ENCODE measurements at places on chromosomes 2 and 18. TPM values are rescaled to one million over a fixed set of nuclear protein-coding genes. Genes with fewer than 3 reads are reported as not detected.

- no peak for ATAC-seq
Observed at GRCh38 chr2:33457556-33458247, 18.7 kb upstream of the RASGRP3 start.

DNA sequence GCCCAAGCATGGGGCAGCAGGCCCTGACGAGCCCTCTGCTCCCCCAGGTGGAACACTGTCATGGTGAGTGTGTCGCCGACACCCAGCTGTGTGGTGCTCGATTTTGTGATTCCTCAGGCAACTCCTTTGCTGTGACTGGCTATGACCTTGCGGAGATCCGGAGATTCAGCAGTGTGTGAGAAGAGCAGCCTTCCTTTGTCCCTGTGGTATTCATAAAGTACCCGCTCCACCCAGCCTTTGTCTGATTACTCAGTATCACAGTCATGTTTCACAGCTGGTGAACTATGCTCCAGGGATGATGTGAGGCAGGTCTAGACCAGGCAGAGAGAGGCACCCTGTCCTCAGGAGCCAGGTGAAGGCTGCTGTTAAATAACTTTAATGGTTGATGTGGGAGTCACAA, 4.0 kb downstream of the WDR54 start:
- peak; percentile 42 for ATAC-seq

- ATAC-seq = no peak
Observed at GRCh38 chr2:101688261-101688660, 9.2 kb upstream of the MAP4K4 start.

The DYSF gene
- total RNA-seq = 14.6 TPM

The AP1S3 gene
- total RNA-seq = 1.6 TPM
